ENCODE measurements at places on chromosomes 12 and 14.

GRCh38 chr12:102992297-102992696 lies 34.8 kb downstream of the ASCL1 start:
- H3K27me3 ChIP-seq: no peaks in the 10 kb centered on the region
- DNase-seq: no peak
- H3K4me1 ChIP-seq: no peaks in the 10 kb centered on the region
- H3K27ac ChIP-seq: no peak overlapping the region

GRCh38 chr12:107832441-107832840 lies 57.9 kb downstream of the ASCL4 start:
- no peak overlapping the region for H3K4me3 ChIP-seq
- no peak overlapping the region for H3K27ac ChIP-seq
- H3K36me3 ChIP-seq: no peaks in the 10 kb centered on the region
- H3K27me3 ChIP-seq: no peaks in the 10 kb centered on the region
- H3K4me1 ChIP-seq: no peaks in the 10 kb centered on the region

DNA sequence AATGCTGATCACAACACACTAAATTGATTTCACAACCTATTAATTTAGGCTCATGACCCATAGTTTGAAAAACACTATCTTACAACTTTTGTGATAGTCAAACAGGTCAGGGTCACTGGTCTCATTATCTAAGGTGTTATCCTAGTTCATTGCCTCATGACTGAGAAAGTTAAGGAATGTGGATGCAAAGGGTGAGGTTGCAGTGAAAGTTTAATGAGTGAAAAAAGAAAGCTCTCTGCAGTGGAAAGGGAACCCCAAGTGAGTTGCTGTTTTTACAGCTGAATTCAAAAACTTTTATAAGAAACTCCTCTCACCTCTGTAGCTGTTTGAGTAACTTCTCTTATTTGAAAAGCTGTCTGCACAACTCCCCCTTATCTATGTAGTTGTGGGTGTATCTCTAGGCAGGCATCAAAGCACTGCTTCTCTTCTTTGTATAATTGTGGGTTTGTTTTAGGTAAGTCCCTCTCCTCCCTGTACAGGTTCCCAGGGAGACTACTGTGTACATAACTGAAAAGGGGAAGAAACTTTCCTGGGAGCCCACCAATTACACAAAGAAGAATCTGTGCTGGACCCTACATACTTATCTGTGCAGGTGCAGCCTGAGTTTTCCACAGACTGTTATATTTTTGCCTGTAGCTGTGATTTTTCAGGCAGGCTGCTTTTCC lies 18.9 kb downstream of the DNAL1 start:
- no peaks in the 10 kb centered on the region for H3K27me3 ChIP-seq
- H3K27ac ChIP-seq: no peak overlapping the region
- no peaks in the 10 kb centered on the region for H3K36me3 ChIP-seq
- H3K4me1 ChIP-seq: no peaks in the 10 kb centered on the region
- no peak overlapping the region for H3K4me3 ChIP-seq

DNA sequence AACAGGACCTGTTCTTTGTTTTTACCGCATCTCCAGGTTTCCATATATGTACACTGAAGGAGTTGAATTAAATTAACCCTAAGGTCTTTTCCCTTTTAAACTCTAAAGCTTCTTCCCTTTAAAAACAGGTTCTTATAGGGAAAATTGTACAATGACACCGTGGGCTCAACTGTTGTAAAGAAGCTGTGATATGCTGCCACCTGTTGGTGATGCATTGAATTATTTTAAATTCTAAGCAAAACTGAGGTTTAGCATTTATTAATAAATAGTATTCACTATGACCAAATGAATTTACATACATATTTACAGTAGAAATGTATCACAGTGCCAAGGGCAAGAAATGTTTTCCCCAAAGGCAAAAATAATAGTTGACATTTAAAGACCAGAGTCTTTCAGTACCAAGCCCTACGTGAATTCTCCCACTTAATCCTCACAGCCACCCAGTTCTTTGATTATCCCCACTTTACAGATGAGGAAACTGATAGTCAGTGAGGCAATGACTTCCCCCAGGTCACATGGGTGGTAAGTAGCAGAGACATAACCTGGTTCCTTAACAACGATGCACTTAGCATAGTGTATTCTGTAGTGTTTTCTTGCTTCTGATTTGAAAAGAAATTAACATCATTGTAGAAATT lies 35.7 kb upstream of the TMEM263 start:
- no peak for DNase-seq
- peaks cover 4% of the 10 kb centered on the region for H3K4me1 ChIP-seq
- H3K36me3 ChIP-seq: no peaks in the 10 kb centered on the region
- H3K27me3 ChIP-seq: no peaks in the 10 kb centered on the region
- no peak overlapping the region for H3K27ac ChIP-seq

- H3K27ac ChIP-seq: no peak overlapping the region
- no peak for DNase-seq
- no peak overlapping the region for H3K4me3 ChIP-seq
These were observed 222.0 kb upstream of the CPNE8 start for GRCh38 chr12:39127401-39127800.

DNA sequence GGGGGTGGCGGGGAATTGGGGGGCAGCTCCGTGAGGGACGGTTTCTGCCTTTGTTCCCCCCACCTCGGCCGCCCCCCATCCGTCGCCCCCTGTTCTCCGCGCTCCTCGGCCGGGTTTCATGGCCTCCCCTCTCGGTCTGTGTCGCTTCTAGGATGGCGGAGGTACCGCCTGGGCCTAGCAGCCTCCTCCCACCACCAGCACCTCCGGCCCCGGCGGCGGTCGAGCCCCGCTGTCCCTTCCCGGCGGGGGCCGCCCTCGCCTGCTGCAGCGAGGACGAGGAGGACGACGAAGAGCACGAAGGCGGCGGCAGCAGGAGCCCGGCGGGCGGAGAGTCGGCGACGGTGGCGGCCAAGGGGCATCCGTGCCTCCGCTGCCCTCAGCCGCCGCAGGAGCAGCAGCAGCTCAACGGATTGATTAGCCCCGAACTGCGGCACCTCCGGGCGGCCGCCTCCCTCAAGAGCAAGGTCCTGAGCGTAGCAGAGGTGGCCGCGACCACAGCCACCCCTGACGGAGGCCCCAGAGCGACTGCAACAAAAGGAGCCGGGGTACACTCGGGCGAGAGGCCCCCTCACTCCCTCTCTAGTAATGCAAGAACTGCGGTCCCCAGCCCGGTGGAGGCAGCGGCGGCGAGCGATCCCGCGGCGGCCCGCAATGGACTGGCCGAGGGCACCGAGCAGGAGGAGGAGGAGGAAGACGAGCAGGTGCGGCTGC lies 575 bp downstream of the NAA30 start:
- peak; percentile 9 for DNase-seq
- H3K4me1 ChIP-seq: no peaks in the 10 kb centered on the region
- H3K27ac ChIP-seq: peak overlapping the region; percentile 77
- no peaks in the 10 kb centered on the region for H3K27me3 ChIP-seq
- H3K36me3 ChIP-seq: no peaks in the 10 kb centered on the region

DNA sequence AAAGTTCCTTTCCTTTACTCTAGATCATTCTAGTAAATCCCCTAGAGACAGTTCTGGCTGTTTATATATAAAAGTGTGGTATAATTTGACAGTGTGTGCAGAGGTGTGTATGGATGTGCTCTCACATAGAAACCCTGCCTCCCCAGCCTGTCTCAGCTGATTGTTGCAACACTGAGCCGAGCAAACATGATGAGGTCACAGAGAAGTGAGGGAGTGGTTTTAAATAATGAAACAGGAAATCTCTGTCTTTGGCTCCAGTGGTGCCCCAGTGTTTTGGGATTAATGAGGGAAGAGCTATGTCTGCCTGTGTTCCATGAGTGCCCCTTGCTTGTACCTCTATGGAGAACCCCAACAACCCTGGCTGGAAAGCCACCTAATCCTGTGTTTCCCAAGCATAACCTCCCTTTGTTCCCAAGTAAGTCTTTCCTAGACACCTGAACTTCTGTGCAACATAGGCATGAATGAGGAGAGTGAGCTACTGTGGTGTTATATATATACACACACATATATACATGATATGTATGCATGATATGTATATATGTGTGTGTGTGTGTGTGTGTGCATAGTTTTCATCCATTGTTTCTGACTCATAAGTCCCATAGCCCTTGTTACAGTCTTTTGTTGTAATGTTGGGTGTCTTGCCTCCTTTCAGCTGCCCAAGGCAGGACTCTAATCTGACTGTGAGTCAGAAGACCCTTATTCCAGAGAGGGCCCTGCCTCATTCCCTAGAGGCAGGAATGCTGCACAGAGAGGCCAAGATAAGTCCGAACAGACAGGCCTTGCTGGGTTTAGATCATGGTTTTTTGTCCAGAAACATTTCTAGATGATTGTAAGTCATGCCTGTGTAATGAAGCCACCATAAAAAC lies 18.0 kb downstream of the TRAF3 start:
- H3K27me3 ChIP-seq: no peaks in the 10 kb centered on the region
- H3K36me3 ChIP-seq: no peaks in the 10 kb centered on the region
- DNase-seq: no peak
- no peak overlapping the region for H3K4me3 ChIP-seq
- no peak overlapping the region for H3K27ac ChIP-seq

DNA sequence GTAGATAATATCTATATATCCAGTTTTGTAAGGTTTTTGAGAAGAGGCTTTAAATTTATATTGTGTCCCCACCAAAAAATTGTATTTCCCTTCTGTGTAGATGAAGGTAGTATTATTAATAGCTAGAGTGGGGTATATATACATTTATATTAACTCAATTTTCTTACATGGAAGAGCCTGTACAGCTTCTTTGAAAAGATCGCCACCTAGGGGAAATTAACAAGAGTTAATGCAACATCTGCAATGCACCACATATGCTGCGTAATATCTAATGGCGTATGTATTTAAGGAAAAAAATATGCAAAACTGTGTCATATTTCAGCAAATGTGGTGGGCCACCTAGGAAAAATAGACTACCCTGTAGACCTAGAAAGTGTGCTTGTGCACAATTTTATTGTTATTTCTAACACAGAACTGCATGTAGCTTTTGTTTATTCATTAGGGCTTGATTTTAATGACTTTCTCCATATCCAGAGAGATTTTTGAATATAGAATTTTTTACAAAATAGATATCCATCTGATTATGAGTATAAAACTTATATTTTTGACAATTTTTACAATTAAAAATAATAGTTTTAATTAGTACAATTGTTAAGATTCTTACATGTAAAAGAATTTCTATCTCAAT lies 14.0 kb downstream of the CCER1 start:
- H3K4me3 ChIP-seq: no peak overlapping the region
- DNase-seq: no peak
- H3K4me1 ChIP-seq: no peaks in the 10 kb centered on the region
- no peaks in the 10 kb centered on the region for H3K27me3 ChIP-seq
- no peaks in the 10 kb centered on the region for H3K36me3 ChIP-seq

DNA sequence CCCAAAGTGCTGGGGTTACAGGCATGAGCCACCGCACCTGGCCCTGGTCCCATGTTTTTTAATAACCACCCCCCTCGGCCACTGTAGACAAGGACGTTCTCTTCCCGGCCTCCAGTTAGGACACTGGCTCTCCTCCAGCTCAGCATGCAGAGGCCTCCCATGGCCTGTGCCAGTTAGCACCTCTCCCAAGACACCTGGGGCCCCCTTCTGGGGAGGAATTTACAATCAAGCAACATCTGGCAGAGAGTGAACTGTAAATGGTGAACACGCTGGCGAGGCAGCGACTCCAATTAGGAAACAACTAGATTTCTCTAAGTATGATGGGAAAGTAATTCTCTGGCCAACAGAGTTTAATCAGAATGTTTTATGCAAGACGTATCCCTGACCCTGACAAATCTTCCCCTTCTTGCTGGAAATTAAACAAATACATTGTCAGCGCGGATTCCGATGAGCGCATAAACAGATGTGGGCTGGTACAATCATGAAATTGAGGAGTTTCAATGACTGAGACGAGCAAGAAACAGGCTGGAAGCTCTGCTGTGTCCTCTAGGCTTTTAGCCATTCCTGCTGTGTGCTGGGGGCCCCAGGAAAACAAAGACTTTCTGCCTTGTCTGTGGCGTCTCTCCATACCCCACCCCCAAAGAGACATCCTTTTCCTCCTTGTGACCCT lies 61.7 kb upstream of the DLK1 start:
- no peaks in the 10 kb centered on the region for H3K27me3 ChIP-seq
- H3K4me1 ChIP-seq: no peaks in the 10 kb centered on the region
- no peaks in the 10 kb centered on the region for H3K36me3 ChIP-seq
- no peak for DNase-seq
- no peak overlapping the region for H3K4me3 ChIP-seq

DNA sequence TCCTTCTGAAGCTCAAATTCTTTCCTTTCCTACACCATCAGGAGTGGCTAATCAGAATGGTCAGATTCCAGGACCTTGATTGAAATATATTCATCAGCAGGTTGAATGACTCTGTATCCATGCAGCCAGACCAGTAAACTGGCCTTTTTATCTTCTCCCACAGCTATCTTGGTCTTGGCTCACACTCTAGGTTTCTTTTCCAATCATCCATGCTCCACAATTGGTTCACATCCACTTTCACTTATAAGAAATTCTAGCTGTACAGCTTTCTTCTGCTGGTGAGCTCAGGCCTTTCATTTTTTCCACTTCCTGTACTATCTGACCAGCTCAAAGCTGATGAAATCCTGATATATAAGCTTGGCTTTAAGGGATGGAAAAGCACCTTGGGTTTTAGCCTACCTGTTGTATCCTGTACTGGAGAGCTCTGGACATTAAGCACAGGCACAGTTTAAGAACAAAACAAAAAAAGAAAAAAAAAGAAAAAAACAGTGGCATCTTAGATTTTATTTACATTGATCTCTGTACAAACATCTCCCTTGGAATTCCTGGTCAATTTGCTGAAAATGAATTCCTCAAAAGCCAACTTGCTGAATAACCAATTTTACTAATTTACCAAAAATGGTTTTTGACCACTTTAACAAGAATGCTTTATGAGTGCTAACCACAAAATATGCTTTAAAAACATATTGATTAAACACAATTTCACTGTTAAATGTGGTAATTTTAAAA lies 91.6 kb upstream of the PAWR start:
- no peaks in the 10 kb centered on the region for H3K4me1 ChIP-seq
- no peak overlapping the region for H3K4me3 ChIP-seq
- H3K36me3 ChIP-seq: peaks cover 48% of the 10 kb centered on the region
- H3K27ac ChIP-seq: no peak overlapping the region
- DNase-seq: no peak

GRCh38 chr14:41167040-41167439 lies 439.6 kb upstream of the LRFN5 start:
- no peaks in the 10 kb centered on the region for H3K4me1 ChIP-seq
- DNase-seq: no peak
- no peaks in the 10 kb centered on the region for H3K36me3 ChIP-seq
- H3K4me3 ChIP-seq: no peak overlapping the region

GRCh38 chr14:81353691-81354323 lies 46.3 kb downstream of the STON2 start:
- H3K4me1 ChIP-seq: no peaks in the 10 kb centered on the region
- no peak overlapping the region for H3K4me3 ChIP-seq
- H3K27ac ChIP-seq: no peak overlapping the region
- no peaks in the 10 kb centered on the region for H3K36me3 ChIP-seq
- no peaks in the 10 kb centered on the region for H3K27me3 ChIP-seq
- DNase-seq: no peak

All from effector memory CD4-positive, alpha-beta T cell (primary cell).